ENCODE measurements at places on chromosomes 16 and 17.
A peak's percentile ranks its signal among the peaks of the same experiment; 100 is the strongest.

- ATAC-seq = no peak
These were observed 186.7 kb downstream of the RPTOR start for GRCh38 chr17:80731323-80731722.

DNA sequence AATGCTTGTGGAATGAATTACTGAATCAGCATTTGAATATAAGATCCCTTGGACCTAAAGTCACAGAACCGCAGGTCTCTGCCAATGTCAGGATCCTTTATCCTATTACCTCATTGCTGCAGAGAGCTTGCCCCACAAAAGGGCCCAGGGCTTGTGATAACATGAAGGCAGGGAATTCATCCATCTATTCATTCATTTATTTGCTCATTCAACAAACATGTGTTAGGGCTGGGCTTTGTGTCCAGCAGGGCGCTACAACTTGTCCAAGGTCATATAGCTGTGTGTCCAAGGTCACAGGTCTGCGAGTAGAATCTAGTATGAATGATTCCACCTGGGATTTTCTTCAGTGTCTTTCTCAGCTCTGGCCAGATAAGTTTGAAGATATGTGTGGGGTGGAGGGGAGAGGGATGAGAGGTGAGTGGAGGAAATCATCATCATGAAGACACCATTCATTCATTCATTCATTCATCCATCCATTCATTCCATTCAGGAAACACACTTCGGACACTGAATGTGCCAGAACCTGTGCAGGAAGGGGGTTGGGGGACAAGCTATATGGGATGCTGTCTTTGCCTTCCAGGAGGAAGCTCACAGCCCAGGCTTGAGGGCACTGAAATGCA, 1.3 kb upstream of the UNC45B start:
- ATAC-seq = no peak

DNA sequence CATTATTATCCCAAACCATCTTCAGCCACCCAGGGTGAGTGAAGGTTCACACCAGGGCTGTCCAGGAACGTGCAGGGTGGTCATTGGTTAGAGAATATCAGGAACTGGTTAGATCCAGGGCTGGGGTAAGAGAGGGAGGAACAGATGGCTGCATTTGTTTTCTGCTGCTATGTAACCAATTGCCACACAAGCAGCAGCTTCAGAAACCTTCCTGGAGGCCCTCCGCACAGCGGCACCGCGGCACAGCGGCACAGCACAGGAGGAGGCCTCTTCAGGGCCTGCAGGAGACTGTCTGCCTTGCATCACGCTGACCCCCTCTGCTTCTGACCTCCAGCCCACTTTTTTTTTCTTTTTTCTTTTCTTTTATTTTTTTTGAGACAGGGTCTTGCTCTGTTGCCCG, 86.1 kb downstream of the KCNJ12 start:
- peak; percentile 48 for ATAC-seq

DNA sequence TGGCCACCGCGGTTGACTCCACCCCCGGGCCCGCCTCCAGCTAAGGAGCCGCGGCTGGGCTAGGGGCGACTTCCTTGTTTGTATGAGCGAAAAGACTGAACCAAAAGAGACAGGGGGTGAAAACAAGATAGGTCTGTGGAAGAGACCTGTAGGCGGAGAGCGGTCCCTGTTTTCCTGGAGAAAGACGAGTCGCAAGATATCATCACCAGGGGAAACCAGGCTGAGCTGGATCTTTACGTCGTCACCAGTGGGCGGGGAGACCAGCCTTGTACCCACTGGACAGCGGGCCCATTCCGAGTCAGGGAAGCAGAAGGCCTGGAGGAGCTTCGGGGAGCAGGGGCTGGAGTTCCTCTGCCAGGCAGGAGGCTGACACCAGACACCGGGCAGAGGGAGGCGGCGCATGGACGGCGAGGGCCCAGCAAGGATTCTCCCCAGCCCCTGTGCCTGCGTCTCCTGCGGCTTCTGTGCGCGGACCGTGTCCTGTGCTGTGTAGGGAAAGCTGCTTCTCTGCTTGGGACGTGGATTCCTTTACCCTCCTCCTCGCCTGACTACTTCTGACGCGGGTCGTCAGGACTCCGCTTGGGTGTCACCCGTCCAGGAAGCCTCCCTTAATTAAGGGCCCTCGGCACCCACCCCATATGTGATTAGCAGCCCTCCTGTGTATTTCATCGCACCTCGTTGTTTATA, 10.3 kb upstream of the ARL4D start:
- peak; percentile 85 for ATAC-seq

- ATAC-seq = no peak
These were observed 4.0 kb upstream of the RAB11FIP4 start for GRCh38 chr17:31387438-31387837.

DNA sequence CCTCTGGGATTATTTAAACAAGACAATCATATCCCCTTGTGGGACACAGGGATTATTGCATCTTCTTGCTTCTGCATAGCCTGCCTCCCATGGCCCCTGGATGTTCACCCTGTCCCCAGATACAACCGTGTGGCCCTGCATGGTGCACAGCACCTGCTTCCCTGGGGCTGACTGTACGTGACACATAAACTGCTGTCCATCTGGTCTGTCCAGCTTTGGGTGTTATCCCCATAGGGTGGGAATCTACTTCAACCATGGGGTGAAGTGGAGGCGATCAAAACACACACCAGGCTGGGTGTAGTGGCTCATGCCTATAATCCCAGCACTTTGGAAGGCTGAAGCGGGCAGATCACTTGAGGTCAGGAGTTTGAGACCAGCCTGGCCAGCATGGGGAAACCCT, 138.8 kb downstream of the XYLT1 start:
- no peak for ATAC-seq

GRCh38 chr17:3879591-3880417, 13.0 kb downstream of the CAMKK1 start:
- no peak for ATAC-seq

DNA sequence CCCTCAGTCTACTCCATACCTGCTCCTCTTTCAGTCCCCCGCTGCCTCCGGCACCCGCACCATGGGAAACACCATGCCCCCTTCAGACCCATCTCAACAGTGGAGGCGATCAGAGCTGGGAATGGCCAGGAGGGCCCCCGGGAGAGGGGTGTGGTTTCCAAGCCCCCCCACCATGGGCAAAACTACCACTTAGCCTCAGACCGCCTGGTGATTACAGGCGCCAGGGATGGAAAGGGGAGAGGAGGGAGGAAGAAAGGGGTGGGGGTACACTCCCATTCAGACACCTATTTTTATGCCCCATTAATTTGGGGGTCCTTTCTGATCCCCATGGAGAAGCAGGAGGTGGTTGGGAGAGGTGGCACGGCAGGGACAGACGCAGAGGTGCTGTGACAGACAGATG, at the start of gene C17orf114:
TSS of gene C17orf114 (minus strand) at position 101 of the 400 bp plus-strand sequence.
- no peak for ATAC-seq

DNA sequence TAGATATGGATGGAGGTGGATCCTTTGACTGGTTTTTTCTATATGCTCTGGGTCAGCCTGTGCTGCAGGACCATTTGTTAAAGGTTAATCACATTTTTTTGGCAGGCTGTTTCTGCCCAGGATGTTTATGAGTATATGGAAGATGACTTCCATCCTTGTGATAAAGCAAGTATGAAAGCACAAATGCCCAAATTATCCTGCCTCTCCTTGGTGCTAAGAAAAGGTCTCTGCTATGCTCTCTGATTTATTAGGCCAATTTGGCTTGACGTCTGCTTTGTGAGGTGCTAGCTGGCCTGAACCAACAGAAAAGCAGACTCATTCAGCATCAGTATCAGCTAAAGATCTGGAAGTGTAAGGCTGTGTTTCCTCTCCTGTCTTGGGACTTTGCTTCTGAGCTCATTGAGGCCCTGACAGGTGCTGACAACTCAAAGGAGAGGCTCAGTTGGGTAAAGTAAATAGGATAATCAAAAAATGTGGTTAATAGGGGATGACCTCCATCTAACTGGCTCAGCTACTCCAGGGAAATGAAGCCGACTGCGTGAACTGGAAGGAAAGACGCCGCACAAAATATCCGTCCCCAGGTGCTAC, 15.2 kb downstream of the ANKRD40 start:
- no peak for ATAC-seq

DNA sequence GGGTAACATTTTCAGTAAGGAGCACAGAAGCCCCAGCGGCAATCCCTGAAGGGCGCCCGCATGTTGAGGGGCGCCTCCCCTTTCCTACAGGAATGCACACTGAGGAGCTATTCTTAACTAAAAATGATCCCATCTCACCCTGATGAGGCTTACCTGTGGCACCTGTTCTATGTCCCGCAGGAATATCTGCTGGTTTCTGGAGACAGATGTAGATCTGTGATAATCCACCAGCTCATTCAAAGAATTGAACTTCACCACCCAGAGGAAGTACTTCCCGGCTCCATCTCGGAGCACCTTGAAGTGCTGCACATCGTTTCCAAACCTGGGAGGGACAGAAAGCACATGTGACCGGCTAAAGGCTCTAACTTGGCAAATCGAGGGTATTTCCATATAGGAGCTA, 32.3 kb upstream of the SLC25A19 start:
- ATAC-seq = no peak

- no peak for ATAC-seq
These were observed 56.4 kb upstream of the RBFOX3 start for GRCh38 chr17:79667121-79667715.

DNA sequence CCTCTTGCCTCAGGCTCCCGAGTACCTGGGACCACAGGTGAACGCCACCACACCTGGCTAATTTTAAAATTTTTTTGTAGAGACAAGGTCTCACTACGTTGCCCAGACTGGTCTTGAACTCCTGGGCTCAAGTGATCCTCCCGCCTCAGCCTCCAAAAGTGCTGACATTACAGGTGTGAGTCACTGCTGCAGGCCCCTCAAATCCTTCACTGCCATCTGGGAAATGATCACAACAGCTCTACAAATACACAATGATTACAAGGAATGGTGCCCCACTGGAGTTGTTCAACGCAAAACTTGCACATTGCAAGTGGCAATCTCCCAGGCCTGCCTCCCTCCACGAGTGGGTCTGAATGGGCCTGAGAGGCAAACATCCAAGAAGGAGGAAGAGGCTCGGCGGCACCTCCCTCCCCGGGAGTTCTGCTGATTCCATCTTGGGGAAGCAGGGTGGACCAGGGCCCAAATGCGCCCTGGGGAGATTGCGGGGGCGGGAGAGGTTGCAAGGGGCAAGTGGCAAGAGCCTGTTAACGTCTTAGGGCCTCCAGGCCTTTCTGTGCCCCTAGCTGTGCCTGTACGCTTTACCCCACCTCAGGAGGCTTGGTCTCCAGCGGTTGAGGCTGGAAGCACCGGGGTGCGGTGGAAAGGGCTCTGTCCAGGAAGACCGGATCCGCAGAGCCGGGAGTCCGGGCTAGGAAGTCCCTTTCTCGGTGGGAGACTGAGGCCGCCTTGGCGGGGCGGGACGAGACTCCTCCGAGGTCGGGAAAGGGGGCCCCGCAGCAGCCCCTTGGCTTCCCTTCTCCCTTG, 656 bp upstream of the IGFBP4 start:
- peak; percentile 14 for ATAC-seq

DNA sequence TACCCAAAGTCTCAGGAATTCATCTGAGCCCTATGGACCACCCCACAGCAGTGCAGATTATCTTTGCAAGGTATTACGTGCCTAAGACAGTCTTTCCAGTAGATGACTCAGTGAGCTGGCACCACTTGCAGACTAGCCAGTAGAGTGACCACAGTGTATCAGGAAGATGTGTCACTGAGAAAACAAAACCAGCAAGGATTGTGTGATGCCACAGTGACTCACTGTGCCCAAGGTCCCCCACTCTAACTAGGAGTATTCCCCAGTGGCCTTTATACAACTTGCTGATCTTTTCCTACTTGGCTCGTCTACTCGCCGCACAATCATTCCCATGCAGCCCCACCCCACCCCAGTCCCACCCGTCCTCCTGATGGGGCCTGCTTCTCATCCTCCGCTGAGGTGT, 26.8 kb upstream of the PRKCA start:
- peak; percentile 96 for ATAC-seq

DNA sequence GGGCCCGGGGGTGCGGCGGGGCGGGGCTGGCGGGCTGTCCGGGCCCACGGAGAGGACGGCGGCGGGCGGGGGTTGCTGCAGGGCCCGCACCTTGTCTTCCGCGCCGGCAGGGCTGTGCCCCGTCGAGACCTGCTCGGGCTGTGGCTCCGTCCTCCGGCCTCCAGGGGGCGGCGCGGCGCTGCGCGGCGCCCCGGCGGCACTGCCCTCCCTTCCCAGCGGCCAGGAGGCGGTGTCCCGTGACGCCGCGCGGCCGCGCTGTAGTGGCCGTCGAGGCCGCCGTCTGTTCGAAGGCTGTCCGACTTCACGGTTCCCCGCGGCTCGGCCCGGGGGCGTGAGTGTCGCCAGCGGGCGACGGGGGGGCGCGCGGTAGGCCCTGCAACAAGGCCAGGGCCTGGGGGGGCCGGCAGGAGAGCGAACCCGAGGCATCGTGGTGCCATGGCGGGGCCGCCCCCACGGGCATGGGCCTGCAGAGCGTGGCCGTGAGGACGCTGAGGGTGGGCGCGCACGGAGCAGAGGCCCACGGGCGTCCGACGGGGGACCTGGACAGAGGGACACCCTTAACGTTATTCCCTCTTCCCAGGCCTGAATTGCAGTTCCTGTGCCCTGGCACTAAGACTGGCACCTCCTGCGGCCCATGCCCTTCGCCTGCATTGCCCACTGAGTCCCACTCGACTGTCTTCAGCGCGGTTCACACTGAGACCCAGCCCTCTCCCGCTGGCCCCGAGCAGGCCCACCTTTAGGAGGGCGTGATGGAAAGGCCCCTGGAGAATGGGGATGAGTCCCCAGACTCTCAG, at the start of gene PLEKHG4:
TSS of gene PLEKHG4 (plus strand) at position 237 of the 794 bp plus-strand sequence. CDS start at position 750, 513 bp downstream.
- peak; percentile 89 for ATAC-seq

- peak; percentile 1 for ATAC-seq
These were observed 792 bp downstream of the SECTM1 start for GRCh38 chr17:82332669-82333278.

- no peak for ATAC-seq
These were observed 30.5 kb downstream of the TMEM238L start for GRCh38 chr17:10773391-10773790.

- no peak for ATAC-seq
These were observed 5.5 kb upstream of the VKORC1 start for GRCh38 chr16:31099860-31100638.

DNA sequence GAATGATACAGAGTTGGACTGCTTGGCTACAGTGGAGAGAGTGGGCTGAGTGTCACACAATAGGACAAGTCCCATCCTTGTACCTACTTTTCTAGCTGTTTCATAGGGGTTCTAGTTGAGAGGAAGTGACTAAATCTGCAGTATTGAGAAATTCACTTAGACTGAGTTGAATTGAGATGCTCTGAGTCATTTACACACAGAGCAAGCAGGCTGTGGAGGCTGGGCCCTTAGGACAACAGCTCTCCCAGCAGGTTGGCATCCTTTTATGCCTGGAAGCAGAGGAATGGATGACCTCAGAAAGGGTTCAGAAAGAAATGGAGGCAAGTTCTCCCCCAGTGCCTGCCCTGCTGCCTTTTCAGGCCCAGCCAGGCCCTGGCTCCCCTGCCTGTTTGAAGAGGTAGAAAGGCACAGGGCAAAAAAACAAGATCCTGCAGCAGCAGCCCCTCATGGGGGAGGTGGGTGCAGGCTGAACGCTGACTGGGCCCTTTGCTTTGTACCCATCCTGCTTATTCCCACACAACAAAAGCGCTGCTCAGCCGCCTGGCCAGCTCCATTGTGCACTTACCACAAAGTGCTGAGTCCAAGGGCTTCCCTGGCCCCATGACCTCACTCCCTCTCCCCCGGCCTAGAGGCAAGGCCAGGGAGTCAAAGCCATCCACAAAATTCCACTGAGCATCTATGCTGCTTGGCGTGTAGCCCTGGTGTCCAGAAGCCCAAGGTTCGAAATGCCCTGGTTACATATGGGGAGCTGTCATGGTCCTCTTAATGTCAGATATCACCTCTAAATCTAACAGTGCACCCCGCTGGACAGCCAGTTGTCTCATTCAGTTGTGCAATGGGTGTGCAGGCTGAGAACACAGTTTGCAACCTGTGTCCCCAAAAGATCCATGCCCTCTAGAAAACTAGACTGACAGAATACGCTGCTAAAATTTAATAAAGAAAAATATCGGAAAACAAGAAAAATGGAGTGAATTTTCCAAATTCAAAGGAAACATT, 5.4 kb upstream of the CRYBA1 start:
- peak; percentile 93 for ATAC-seq

Data from motor neuron (in vitro differentiated cells).